ENCODE measurements at places on chromosomes 2 and 18. TPM values are rescaled to one million over a fixed set of nuclear protein-coding genes. Genes with fewer than 3 reads are reported as not detected.

The MC5R gene
- 0.22 TPM for total RNA-seq

The SANBR gene
- total RNA-seq: 55.7 TPM

The QPCT gene
- 26.1 TPM for total RNA-seq

The TMEM178A gene
- 13.6 TPM for total RNA-seq

The IGFBP5 gene
- 179 TPM for total RNA-seq

The HOXD8 gene
- total RNA-seq: 10.5 TPM

The ADGRF3 gene
- total RNA-seq: 0.11 TPM

The TUBA3D gene
- 0.20 TPM for total RNA-seq
